ENCODE measurements at places on chromosomes 5 and 9.

DNA sequence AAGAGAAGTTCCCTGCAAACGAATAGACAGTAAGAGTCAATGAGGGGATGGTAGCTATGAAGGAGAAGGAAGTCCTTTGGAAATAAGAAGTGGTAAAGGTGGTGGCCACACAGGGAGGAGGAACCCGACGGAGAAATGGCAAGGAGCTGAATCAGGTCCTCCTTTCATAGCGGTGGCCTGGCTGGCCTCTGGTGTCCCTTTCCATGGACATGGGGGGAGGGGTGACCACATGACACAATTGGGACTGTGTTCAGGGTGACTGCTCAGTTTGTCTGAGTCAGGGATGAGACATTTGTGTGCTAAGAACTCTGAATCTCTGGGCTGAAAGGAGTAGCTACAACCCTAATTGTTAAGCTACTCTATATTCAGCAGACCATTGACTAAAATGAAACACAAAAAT is 28.7 kb upstream of the TIMD4 start:
- DNase-seq: no peak

DNA sequence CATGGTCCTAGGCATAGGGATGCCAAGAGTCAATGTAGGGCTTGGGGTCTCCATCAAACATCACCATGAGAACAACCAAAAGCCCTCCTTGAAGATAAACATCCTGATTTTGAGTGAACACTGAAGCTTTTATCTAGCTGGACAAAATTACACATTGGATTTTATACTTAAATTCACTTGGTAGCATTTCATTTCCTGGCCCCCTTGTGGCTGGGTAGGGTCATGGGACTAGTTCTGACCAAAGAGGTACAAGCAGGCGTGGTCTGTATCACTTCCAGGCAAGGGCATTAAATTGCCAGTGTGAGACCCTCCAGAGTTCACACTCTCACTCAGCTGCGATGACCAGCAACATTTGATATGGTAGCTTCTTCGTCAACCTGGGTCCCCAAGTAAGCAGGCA is 320.3 kb downstream of the ACTL7B start:
- no peak for DNase-seq

- DNase-seq: no peak
These were observed 26.4 kb upstream of the TMOD1 start for GRCh38 chr9:97475059-97475458.

DNA sequence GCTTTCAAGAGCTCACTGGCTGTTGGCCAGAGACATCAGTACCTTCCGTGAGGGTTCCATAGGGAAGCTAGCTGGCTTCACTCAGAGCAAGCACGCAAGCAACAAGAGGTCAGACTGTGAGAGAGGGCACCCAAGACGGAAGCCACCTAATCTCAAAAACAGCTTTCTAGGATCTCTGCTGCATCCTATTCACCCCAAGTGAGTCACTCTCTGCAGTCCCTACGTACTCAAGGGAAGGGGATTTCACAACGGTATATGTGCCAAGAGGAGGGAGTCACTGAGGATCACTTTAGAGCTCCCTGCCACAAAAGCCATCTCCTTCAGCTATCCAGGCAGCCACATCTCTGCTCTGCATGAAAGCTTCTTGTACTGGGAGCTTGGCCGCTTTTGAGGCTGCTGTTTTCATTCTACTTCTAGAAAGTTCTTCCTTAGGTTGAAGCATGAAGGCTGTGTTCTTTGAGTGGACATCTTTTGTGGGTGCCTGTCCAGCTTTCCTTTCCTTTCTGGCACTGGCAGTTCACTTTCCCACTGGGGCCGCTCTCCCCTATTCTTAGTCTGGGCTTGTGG is 249.5 kb downstream of the MAN2A1 start:
- DNase-seq: no peak

DNA sequence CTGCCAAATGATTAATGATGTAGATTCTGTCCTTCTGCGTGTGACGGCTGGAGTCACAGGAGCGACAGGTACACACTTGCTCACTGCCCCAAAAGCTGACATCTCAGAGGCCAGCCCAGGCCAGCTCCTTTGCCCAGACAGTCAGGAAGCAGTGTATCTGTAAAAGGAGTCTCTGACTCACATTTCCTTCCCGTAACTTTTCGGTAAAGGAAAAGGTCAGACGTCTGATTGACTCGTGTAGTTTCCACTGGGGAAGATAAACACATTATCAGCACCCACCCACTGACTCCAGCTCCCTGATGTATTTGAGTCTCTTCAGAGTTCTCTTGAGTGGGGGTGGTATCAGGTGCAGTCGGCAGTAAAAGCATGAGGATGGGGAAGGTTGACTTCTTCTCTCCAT is 64.4 kb upstream of the WWC1 start:
- DNase-seq: no peak

- no peak for DNase-seq
These were observed 182.7 kb downstream of the KCNN2 start for GRCh38 chr5:114544561-114544960.

GRCh38 chr5:159208514-159209437 is 577 bp downstream of the RNF145 start:
- DNase-seq: no peak

GRCh38 chr9:19946441-19947109 is 157.7 kb upstream of the SLC24A2 start:
- DNase-seq: no peak

DNA sequence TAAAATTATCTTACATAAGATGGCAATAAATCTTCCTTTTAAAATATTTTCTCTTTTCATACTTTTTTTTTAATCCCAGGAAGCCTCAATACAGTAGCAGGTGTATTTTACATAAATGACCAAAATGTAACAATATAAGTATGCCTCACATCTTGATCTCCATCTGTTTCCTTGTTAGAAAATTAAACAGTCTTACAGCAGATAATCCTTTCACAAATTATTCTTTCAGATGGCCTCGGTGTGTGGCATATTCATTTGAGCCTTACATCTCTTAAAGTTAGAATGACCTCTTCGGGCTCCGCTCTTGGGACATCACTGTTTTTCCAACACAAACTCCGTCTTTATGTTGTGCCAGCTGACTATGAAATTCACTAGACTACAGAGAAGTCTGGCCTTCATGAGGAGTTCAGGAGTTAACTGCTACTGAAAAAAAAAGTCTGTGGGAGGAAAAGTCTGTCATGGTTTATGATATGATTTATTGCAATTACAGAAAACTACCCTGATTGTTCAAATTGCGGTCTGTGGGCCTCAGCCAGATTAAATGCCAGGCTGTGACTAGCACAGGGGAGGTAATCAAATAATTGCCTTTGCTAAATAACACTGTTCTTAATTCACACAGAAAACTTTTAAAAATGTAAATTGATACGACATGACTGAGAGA is 292.9 kb upstream of the PUM3 start:
- no peak for DNase-seq

DNA sequence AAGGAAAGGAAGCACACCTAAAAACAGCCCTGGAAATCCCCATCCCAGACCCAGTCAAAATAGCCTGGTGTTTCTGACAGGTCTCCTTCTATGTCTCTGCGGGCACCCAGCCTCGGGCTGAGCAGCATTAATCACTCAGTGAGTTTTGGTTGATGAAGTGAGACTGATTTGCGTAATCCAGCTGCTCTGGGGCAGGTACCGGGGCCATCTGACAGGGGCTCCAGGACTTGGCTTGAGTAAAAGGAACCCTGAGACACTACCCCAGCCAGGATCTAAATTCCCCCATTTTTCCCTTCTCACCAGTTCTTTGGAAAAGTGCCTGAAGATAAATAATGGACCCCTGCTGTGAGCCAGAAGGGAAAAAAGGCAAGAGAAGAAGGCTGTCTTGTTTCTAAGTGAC is 596 bp downstream of the SLC28A3 start:
- DNase-seq: no peak

DNA sequence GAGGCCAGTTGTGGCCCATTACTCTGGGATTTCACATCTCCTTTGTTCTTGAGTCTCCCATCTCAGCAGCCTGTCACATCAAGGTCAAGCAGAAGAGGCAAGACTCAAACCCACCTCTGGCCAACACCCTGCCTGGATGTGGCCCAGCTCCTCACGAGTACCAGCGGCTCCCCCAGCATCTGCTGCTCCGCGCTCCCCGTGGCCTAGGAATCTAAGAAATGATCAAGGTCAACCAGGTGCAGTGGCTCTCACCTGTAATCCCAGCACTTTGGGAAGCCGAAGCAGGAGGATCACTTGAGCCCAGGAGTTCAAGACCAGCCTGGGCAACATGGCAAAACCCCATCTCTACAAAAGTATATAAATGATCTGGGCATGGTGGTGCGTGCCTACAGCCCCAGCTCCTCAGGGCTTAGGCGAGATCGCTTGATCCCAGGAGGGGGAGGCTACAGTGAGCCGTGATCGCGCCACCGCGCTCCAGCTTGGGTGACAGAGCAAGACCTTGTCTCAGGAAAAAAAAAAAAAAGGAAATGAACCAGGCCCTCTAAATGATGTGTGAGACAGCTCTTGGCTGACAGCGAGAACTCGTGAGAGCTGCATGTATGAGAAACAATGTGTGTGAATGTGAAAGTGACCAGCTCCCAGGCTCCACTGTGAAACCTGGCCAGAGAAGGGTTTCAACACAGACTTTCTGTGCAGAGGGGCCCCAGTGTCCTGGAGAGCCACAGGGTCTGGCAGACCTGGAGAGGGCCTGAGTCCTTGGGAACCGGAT is 61.6 kb upstream of the ANGPTL2 start:
- DNase-seq: no peak

DNA sequence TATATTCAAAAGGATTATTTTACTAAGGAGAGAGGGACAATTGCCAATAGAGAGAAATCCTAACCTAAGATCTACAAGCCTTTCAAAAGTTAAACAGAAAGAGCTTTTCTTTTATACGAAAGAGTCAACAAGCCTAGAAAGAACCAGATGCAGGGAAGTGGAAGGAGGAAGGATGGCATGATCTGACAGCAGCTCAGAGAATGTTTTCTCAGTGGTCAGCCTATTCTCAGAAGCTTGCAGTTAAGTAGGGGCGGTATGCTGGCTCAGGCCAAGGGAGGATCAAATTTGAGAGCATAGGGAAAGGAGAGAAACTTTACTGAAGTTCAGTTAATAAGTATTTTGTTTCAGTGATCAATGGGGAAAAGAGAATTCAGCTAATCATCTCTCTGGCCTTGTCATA is 88.0 kb upstream of the FTMT start:
- DNase-seq: no peak

DNA sequence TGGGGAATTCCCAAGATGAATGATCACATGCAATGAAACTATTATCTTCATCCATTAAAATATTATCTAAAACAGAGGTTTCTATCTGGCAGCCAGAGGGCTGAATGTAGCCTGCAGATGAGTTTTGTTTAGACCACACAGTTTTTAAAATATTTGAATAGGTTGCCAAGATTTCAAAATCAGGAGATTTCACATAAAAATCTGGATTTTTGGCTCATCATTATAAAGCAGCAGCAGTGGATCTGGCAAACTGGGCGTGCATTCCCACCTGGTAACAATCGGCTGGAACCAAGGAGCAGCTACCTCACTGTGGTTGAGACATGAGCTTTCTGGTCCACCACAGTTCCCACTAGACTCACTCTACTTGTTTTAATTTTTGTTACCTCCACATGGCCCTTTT is 155.1 kb downstream of the BNC2 start:
- DNase-seq: no peak

DNA sequence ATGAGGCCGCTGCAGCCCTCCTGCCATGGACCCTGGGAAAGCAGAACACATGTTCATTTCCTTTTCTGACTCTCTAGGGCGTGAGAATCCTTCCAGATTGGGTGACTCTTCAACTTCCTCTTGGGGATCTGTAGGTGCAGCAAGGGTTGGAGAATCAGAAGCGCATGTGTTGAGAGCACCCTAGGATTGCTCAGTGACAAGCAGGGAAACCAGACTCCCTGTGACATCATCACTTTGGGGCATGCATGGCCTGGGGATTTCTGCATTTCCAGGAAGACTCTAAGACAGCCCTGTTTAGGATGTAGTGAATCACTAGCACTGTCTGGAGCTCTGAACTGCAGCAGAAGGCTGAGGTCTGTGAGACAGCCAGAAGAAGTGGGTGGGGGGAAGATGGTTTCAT is 15.1 kb upstream of the LCP2 start:
- DNase-seq: no peak

- no peak for DNase-seq
These were observed 11.9 kb downstream of the SMIM23 start for GRCh38 chr5:171797543-171797942.

DNA sequence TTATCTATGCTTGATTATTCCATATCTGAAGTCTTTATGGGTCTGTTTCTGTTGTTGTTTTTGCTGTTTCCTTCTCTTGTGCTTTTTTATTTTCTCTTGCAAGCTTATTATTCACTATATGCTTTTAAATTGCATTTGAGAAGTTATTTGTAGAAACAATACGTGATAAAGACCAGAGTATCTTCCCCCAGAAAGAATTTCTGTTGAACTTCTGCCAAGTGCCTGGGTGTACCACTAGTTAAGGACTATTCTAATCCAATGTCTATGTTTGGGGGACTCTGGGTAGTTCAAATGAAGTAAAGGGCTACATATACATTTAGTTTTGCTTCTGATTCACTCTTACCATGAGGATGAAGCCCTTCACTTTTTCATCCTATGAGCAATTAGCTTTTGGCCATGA is 54.3 kb downstream of the SLF1 start:
- no peak for DNase-seq

GRCh38 chr5:2387634-2388325 is 363.7 kb downstream of the IRX2 start:
- no peak for DNase-seq

- no peak for DNase-seq
These were observed 82.3 kb upstream of the TLE4 start for GRCh38 chr9:79489261-79490000.

- no peak for DNase-seq
These were observed 7.2 kb downstream of the B4GALT7 start for GRCh38 chr5:177607115-177607451.

GRCh38 chr9:73200694-73201452 is 49.2 kb downstream of the ANXA1 start:
- no peak for DNase-seq

DNA sequence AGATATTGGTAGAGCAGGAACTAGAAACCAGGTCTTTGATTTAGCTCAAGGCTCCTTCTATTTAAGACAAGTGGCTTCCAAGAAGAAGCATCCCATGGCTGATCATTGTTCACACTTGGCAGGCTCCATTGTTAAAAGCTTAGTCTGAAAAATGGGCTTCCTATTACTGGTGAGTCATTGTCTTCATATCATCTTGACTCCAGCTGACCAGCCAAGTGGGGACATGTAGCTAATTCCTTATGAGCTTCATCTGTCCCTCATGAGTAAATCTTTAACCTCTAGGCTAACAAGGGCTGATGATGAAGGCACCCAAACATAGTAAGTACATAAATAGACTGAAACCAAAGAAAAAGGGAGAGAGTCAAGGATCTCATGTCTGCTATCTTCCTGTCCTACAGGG is 530.3 kb upstream of the KLF4 start:
- DNase-seq: no peak

- DNase-seq: no peak
These were observed 8.9 kb downstream of the ARAP3 start for GRCh38 chr5:141672841-141673813.

DNA sequence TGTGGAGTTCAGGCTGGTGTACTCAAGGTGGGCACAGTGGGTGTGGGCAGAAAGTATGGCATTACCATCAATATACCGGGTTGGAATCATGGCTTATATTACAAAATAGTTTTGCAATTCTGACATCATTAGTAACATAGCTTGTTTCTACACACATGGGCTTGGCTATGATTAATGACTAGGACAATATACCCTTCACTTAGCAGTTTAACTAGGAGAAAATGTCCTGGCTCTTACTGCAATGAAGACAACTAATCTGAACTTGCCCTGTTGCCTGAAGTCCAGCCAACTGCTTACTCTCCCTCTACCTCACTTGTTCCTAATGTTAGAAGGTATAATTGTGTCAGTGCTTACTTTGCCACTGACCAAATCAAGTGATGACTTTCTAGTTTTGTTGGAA is 612.5 kb downstream of the EFNA5 start:
- no peak for DNase-seq
